IMR-90 (cell line): ENCODE measurements at places on chromosomes 7 and 10. TPM values are rescaled to one million over a fixed set of nuclear protein-coding genes. Genes with fewer than 3 reads are reported as not detected.

DNA sequence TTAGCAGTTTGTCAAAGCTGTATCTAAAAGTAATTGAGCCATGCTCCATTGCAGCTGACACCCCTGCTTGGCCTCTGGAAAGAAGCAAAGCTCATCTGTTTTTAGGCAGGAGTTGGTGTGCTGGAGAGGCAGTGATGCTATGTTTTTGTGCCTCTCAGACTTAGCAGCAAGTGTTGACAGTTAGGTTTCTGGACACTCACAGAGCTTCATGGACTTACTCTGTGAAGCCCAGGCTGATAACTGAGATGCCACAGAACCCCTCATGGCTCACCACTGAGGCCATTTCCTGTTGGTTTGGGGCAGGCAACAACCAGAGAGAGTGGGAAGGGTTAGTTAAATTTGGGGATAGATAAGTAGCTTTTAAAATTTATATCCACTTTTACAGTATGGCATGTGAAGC is 59.8 kb downstream of the BTAF1 start:
- H3K27ac ChIP-seq: no peak overlapping the region
- DNase-seq: no peak
- no peaks in the 10 kb centered on the region for H3K4me1 ChIP-seq
- H3K27me3 ChIP-seq: no peaks in the 10 kb centered on the region
- H3K4me3 ChIP-seq: no peak overlapping the region
- H3K36me3 ChIP-seq: peaks cover 26% of the 10 kb centered on the region

Gene FRMPD2
- total RNA-seq: 0.18 TPM in 1 of 2 replicates, not detected in the other

Gene TACR2
- total RNA-seq: not detected in 2 replicates

Gene TMEM236
- not detected in 2 replicates for total RNA-seq

- peak; percentile 74 for DNase-seq
- H3K4me3 ChIP-seq: no peak overlapping the region
These were observed 140.6 kb downstream of the NRP1 start for GRCh38 chr10:33193701-33194521.

GRCh38 chr7:105649727-105650381 is 68.6 kb upstream of the EFCAB10 start:
- no peak overlapping the region for H3K4me3 ChIP-seq
- DNase-seq: peak; percentile 75
- H3K4me1 ChIP-seq: peaks cover 10% of the 10 kb centered on the region; the same call in 1 of the 2 replicates
- H3K36me3 ChIP-seq: no peaks in the 10 kb centered on the region

GRCh38 chr7:151175793-151176311 is 8.4 kb upstream of the GBX1 start:
- no peaks in the 10 kb centered on the region for H3K4me1 ChIP-seq
- no peak overlapping the region for H3K4me3 ChIP-seq
- no peaks in the 10 kb centered on the region for H3K36me3 ChIP-seq
- H3K27me3 ChIP-seq: peaks cover 61% of the 10 kb centered on the region
- no peak for DNase-seq

Gene AKR1C8
- not detected in 2 replicates for total RNA-seq

DNA sequence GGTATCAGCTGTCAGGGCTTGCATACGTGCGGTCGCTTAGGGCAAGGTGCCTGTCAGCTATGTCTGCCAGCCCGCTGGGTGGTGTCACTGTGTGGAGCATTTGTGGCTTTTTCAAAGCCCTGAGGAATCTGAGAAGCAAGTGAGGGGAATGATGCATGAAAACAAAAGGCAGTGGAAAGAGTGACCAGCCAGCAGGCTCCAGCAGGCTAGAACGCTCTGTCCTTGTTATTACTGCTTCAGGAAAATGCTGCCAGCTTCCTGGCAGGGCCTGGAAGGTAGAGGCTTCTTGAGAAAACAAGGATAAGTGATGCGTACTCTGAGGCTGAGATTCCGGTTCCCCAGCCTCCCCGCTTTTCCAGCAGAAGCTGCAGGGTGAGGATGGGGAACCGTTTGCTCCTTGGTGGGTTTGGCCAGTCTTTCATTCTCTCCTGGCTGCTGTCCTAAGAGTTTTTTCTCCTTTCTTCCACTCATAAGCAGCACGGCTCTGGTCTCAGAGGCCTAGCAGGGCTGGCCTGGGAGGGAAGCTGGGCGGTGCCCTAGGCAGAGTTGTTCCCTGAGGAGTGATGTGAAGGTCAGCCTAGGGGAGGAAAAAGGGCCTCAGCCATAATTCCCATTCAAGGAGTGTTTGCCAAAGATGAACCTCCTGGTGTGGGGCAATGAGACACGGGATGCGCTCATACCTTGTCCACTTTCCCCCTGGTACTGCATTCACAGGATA is 42.8 kb upstream of the MKLN1 start:
- H3K27me3 ChIP-seq: no peaks in the 10 kb centered on the region
- H3K4me3 ChIP-seq: no peak overlapping the region
- H3K4me1 ChIP-seq: no peaks in the 10 kb centered on the region
- DNase-seq: no peak

DNA sequence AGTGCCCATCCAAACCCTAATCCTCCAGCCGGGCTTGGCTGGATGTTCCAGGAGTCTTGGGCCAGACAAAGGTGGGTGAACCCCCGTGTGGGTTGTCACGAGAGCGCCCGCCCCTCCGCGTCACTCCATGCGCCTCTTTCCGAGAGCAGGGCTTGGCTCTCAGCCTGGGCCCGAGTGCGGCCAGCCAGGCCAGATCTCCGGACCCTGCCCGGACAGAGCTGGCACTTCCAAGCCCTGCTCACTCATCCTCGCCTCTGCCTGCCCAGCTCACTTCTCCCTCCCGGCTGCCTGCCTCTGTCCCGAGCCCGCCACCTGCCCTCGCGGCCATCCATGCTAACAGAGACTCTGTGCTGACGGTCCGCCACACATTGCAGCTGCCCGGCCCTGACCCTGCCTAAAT is 34.6 kb downstream of the AGAP3 start:
- DNase-seq: no peak
- H3K4me1 ChIP-seq: peaks cover under 1% of the 10 kb centered on the region; the same call in 1 of the 2 replicates
- H3K36me3 ChIP-seq: peaks cover 73% of the 10 kb centered on the region
- no peaks in the 10 kb centered on the region for H3K27me3 ChIP-seq
- no peak overlapping the region for H3K27ac ChIP-seq
